HT1080 (cell line): ENCODE measurements at places on chromosomes 1 and 21. TPM values are rescaled to one million over a fixed set of nuclear protein-coding genes. Genes with fewer than 3 reads are reported as not detected.

The OR2T35 gene
- not detected in 2 replicates for total RNA-seq

The LCE1A gene
- not detected in 2 replicates for total RNA-seq

The PDZK1IP1 gene
- not detected in 2 replicates for total RNA-seq

The PRRX1 gene
- total RNA-seq = not detected in 2 replicates

The DIRAS3 gene
- total RNA-seq = 0.14 TPM in 1 of 2 replicates, not detected in the other

The CFAP74 gene
- not detected in 2 replicates for total RNA-seq

The C1QC gene
- not detected in 2 replicates for total RNA-seq

The FAAH gene
- total RNA-seq = 0.33 and 0.35 TPM in 2 replicates

The CNR2 gene
- total RNA-seq = not detected in 2 replicates

The LCE1C gene
- total RNA-seq = not detected in 2 replicates

The RXFP4 gene
- 0.55 TPM in 1 of 2 replicates, not detected in the other for total RNA-seq

The EMC1 gene
- total RNA-seq = 61.0 and 66.3 TPM in 2 replicates

The RASAL2 gene
- total RNA-seq = 28.7 and 29.7 TPM in 2 replicates

The FLG2 gene
- not detected in 2 replicates for total RNA-seq

The CTSE gene
- 0.17 and 0.34 TPM in 2 replicates for total RNA-seq

The RO60 gene
- 75.0 and 78.3 TPM in 2 replicates for total RNA-seq

The AADACL4 gene
- not detected in 2 replicates for total RNA-seq

The TAL1 gene
- total RNA-seq = 0.03 and 0.10 TPM in 2 replicates

The GSTM5 gene
- 0.03 TPM in 1 of 2 replicates, not detected in the other for total RNA-seq

The NUP210L gene
- 0.03 TPM in 1 of 2 replicates, not detected in the other for total RNA-seq

The SPRR3 gene
- total RNA-seq = not detected in 2 replicates

The PTPRU gene
- total RNA-seq = 37.5 and 40.1 TPM in 2 replicates

The NGF gene
- 0.84 and 0.88 TPM in 2 replicates for total RNA-seq

The DCAF8 gene
- 47.6 and 56.9 TPM in 2 replicates for total RNA-seq

The CFHR1 gene
- total RNA-seq = not detected in 2 replicates

The A3GALT2 gene
- not detected in 2 replicates for total RNA-seq

The FAM78B gene
- 3.6 and 3.8 TPM in 2 replicates for total RNA-seq

The KRTAP12-2 gene
- not detected in 2 replicates for total RNA-seq

The L1TD1 gene
- not detected in 2 replicates for total RNA-seq

The MANEAL gene
- 18.6 and 21.6 TPM in 2 replicates for total RNA-seq
